ENCODE measurements at places on chromosomes 12 and 14. TPM values are rescaled to one million over a fixed set of nuclear protein-coding genes. Genes with fewer than 3 reads are reported as not detected.
A peak's percentile ranks its signal among the peaks of the same experiment; 100 is the strongest.

GRCh38 chr14:65961004-65961403 lies 525.2 kb upstream of the CCDC196 start:
- H3K27me3 ChIP-seq = peaks cover 4% of the 10 kb centered on the region
- no peaks in the 10 kb centered on the region for H3K4me1 ChIP-seq
- H3K36me3 ChIP-seq = no peaks in the 10 kb centered on the region
- H3K27ac ChIP-seq = no peak overlapping the region

- H3K27me3 ChIP-seq = no peaks in the 10 kb centered on the region
- no peak overlapping the region for H3K4me3 ChIP-seq
- no peak for DNase-seq
- no peak overlapping the region for H3K27ac ChIP-seq
- H3K36me3 ChIP-seq = peaks cover 28% of the 10 kb centered on the region
Observed at GRCh38 chr14:90583427-90583826, 186.6 kb downstream of the CALM1 start.

Gene RDH5
- polyA plus RNA-seq = 3.2 TPM

Gene AKAP3
- 0.88 TPM for polyA plus RNA-seq

- peaks cover 15% of the 10 kb centered on the region for H3K4me1 ChIP-seq
- H3K27me3 ChIP-seq = no peaks in the 10 kb centered on the region
- no peak overlapping the region for H3K4me3 ChIP-seq
- H3K36me3 ChIP-seq = no peaks in the 10 kb centered on the region
Observed at GRCh38 chr12:116689521-116689920, 48.3 kb downstream of the SPRING1 start.

DNA sequence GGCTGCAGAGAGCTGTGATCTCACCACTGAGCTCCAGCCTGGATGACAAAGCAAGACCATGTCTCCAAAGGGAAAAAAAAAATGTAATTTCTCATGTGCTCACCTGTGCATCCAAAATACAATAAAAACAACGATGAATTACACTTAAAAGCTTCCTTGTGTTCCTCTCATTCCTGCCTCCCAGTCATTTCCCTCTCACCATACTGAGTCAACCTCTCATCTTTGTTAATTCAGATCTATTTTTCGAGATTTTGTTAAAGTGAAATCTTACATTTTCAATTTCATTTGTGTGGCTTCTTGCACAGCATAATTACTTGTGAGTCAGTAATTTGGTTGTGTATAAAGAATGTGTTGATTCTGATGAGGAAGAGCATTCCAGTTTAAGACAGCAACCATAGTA lies 1203.2 kb downstream of the TMEM121 start:
- no peak overlapping the region for H3K27ac ChIP-seq
- no peaks in the 10 kb centered on the region for H3K4me1 ChIP-seq
- H3K27me3 ChIP-seq = no peaks in the 10 kb centered on the region
- H3K36me3 ChIP-seq = no peaks in the 10 kb centered on the region
- DNase-seq = no peak

DNA sequence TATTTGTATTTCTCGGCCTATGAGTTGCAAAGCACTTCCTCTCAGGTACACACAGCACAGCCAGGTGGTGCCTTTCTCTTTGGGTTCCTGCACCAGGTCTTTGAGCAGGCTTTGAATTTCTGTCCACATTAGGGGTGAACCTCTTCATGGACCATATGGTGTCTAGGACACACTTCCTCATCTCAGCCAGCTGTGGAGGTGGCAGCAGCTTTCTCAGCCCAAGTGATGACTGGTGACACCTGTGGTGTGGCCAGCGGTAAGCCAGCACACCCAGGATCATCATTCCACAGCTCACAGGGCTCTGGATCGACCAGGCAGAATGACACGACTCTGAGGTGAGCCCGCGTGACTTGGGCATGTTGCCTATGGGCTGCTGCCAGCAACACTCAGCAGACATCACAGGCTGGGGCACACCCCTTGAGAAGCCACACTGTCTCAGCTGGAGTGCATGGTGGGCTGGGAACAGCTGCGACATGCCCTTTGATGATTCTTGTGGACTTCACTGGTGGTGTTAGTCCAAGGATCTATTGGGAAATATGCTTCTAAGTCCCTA lies 36.8 kb downstream of the SLC5A8 start:
- no peak for DNase-seq
- no peaks in the 10 kb centered on the region for H3K27me3 ChIP-seq
- no peaks in the 10 kb centered on the region for H3K36me3 ChIP-seq

- H3K27me3 ChIP-seq = no peaks in the 10 kb centered on the region
- no peaks in the 10 kb centered on the region for H3K4me1 ChIP-seq
- H3K36me3 ChIP-seq = no peaks in the 10 kb centered on the region
- H3K27ac ChIP-seq = no peak overlapping the region
Observed at GRCh38 chr14:57634335-57634734, 140.7 kb upstream of the CCDC198 start.

DNA sequence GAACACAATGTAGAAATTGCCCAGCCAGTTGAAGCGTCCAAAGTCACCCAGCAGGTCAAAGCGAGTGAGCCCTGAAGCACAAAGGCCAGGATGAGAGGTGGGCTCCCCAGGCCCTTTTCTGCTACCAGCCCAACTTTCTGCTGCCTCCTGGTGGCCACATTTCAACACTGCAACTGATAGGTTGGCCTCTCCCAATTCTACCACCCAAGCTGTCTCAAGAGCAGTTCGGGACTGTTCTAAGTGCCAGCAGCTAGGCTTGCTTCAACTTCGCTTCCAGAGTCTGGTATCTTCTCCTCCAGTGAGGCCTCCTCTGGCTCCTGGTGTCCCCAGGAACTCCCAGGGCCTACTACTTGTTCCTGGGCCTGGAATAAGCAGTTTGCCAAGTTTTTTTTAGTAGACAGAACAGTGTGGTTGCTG lies 3.4 kb upstream of the DHH start:
- H3K27me3 ChIP-seq = peaks cover 19% of the 10 kb centered on the region
- DNase-seq = peak; percentile 69
- H3K27ac ChIP-seq = no peak overlapping the region
- H3K4me1 ChIP-seq = peaks cover 9% of the 10 kb centered on the region
- peaks cover 66% of the 10 kb centered on the region for H3K36me3 ChIP-seq

Data from stomach (tissue), 19 donors.